ENCODE measurements at places on chromosomes 16 and 17. TPM values are rescaled to one million over a fixed set of nuclear protein-coding genes. Genes with fewer than 3 reads are reported as not detected.

Gene MYL4
- 1.1 TPM for total RNA-seq

Gene ALOXE3
- 0.12 TPM for total RNA-seq

Gene CHRNE
- total RNA-seq, result not detected

Gene NKD1
- total RNA-seq, result 8.0 TPM

All from chondrocyte (in vitro differentiated cells).